ENCODE measurements at places on chromosomes 4 and X.
A peak's percentile ranks its signal among the peaks of the same experiment; 100 is the strongest.

- no peak for DNase-seq
These were observed 326.3 kb downstream of the ARHGAP10 start for GRCh38 chr4:148057984-148058859.

GRCh38 chr4:3376266-3376665, 65.5 kb upstream of the HGFAC start:
- DNase-seq, result no peak

- DNase-seq, result no peak
These were observed 106.8 kb upstream of the ANXA10 start for GRCh38 chr4:167985565-167985964.

DNA sequence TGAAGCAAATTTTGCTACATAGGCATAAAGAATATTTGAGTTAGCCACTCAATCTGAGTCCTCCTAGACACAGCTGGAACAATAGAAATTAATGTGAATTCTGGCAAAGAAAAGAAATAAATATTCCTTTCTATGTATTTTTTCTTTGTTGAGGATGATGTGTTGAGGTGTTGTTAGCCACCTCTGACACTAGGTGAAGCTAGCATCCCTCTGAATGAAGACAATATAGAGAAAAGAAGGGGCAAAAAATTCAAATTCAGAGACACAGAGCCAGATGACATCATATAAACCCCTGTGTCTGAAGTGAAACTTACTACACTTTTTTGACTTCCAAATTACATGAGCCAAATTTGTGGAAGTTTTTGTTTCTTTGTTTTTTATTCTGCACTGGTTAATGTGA, 34.6 kb upstream of the TMPRSS11D start:
- DNase-seq, result no peak

GRCh38 chrX:63661676-63662075, 123.3 kb downstream of the ARHGEF9 start:
- DNase-seq, result peak; percentile 62

- peak; percentile 1 for DNase-seq
These were observed 38.0 kb upstream of the COX7B2 start for GRCh38 chr4:46946919-46947536.

DNA sequence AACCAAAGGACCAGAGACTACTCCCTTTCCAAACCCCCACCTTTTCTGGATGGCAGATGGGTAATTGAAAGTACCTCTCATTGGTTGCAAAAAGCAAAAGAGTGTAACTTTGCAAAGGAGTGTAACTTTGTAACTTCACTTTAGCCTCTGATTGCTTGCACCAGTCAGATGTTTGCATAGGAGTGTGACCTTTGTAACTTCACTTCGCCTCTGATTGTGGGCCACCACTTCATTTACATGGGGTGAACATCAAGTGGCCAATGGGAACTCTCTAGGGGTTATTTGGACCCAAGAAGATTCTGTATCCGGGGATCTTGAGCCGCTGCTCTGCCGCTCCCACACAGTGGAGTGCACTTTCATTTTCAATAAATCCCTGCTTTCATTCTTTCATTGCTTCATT, 9.9 kb upstream of the SLC25A43 start:
- no peak for DNase-seq

GRCh38 chrX:14529290-14529989, at the start of gene GLRA2:
Gene GLRA2 (plus strand): TSS chrX:14529536. CDS start chrX:14530058, 522 bp downstream.
- peak; percentile 10 for DNase-seq

- DNase-seq, result no peak
These were observed 41.3 kb upstream of the IGFBP7 start for GRCh38 chr4:57151481-57151880.

GRCh38 chrX:123884809-123885408, 25.1 kb downstream of the XIAP start:
- peak; percentile 63 for DNase-seq

GRCh38 chrX:47351706-47352105, 18.7 kb upstream of the ZNF157 start:
- peak; percentile 78 for DNase-seq

GRCh38 chrX:21837056-21837455, 2.4 kb upstream of the MBTPS2 start:
- DNase-seq, result no peak

DNA sequence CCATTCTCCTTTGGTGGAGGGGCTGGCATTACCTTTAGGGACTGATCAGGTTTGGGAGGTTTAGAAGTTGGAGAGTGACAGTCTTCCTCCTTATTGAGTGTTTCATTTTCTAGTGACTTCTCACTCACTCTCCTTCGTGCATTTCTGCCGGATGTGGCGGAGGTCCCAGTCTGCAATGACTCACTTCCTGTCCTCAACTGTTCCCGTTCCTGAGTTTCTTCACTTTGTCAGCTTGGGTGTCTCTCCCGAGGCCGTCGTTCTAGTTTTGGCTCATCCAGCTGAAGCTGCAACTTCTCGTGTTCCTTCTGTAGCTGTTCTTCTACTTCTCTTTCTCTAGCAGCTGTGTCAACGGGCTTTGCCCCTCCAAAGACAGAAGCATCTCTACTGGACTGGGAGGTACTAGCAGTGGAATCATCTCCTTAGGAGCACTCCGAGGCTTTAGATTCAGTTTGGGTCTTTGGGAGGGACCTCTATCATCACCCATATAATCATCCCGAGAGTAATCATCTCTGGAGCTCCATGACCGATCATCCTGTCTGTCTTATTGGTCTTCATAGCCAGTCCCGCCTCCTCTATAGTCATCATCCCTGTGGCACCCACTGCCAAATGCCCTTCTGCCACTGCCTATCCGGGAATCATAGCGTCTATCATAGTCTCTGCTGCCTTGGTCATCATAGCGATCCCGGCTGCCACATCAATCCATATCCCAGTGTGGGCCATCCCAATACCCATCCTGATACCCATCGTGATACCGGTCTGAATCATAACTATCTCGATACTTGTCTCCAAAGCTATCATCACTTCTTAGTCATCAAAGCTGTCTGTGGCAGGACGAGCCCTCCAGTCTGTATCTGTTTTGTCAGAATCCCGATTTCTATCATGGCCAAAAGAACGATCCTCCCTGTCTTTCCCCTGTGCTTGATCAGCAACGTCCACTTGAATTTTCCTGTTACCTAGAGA, 35.3 kb upstream of the VSIG4 start:
- DNase-seq, result peak; percentile 8

GRCh38 chr4:15674926-15675325, 6.7 kb upstream of the FAM200B start:
- no peak for DNase-seq

DNA sequence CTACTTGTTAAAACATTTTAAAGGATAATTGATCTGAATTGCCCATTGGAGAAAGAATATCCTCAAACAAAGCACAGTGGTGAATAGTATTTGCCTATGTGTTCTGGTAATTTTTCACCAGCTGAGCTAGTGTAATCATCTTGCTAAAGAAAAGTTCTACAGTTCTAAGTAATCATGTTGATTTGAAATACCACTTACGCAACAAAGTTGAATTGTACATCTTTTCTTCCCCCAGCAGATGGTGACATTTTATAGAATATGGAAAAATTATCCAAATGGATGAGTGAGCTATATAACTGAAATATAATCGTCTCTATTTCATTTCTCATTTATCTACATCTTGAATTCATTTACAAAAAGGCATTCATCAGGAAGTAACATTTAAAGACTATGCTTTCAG, 9.7 kb upstream of the ZNF674 start:
- peak; percentile 60 for DNase-seq

DNA sequence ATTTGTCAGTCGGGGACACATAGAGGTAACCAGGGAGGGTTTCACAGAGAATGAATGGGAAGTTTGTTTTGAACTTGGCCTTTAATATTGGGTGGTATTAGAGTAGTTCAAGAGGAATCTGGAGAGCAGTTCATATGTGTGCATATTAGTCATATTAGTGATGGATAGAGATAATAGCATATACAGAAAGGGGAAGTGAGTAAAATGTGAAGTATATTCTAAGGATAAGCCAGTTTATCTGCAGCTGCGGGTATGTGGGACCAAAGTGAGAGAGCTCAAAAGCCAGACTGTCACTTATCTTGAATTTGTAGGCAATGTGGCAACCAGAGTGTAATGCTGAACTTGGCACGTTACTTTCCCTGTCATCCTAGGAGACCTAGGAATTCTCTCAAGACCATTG, 169.9 kb downstream of the AFF2 start:
- no peak for DNase-seq

DNA sequence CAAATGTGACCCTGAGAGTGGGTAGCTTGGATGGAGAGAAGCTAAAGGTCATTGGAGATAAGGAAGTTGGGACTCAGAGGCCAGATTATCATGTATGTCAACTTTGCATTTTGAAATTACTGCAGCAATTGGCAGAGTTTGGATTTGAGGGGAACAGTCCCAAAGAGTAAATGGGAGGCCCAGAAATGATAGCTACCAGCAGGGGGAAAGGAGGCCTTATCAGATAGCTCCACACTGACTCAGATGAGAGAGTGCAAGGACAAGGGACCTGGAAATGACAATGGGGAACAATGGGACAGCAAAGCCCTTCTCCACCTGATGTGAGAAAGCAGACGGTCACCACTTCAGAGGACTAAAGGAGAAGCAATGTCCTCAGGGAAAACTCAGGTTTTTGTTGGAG, 201.5 kb upstream of the JADE1 start:
- no peak for DNase-seq

GRCh38 chr4:168593399-168593798, 96.5 kb downstream of the PALLD start:
- DNase-seq, result no peak

- no peak for DNase-seq
These were observed 58.8 kb downstream of the C4orf50 start for GRCh38 chr4:5959211-5959982.

GRCh38 chr4:113960684-113961321, 18.6 kb downstream of the ARSJ start:
- no peak for DNase-seq

- no peak for DNase-seq
These were observed 206.0 kb upstream of the ARHGAP24 start for GRCh38 chr4:85268961-85269360.

GRCh38 chrX:16155581-16156096, 11.6 kb upstream of the MAGEB17 start:
- no peak for DNase-seq

Data from fibroblast of mammary gland (primary cell).